ENCODE measurements at places on chromosomes 1 and 21. TPM values are rescaled to one million over a fixed set of nuclear protein-coding genes. Genes with fewer than 3 reads are reported as not detected.

GRCh38 chr1:7905262-7905661 is 35.4 kb downstream of the TNFRSF9 start:
- no peak for DNase-seq

DNA sequence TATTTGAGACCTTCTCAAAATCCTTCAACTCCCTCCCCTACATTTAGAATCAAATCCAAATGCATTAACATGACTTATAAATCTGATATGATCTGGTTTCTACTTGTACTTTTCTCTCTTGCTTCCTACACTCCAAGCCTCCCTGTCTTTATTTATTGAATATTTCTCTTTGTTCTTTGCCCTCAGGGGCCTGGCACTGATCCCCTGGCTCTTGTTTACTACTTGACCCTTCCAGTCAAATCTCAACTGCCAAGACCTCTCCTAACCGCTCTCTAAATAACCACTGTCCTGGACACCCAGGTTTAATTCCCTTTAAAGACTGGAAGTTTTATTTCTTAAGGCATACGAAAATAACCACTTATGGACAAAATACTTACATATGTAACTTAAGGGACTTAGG is 248.9 kb downstream of the CHRM3 start:
- no peak for DNase-seq

DNA sequence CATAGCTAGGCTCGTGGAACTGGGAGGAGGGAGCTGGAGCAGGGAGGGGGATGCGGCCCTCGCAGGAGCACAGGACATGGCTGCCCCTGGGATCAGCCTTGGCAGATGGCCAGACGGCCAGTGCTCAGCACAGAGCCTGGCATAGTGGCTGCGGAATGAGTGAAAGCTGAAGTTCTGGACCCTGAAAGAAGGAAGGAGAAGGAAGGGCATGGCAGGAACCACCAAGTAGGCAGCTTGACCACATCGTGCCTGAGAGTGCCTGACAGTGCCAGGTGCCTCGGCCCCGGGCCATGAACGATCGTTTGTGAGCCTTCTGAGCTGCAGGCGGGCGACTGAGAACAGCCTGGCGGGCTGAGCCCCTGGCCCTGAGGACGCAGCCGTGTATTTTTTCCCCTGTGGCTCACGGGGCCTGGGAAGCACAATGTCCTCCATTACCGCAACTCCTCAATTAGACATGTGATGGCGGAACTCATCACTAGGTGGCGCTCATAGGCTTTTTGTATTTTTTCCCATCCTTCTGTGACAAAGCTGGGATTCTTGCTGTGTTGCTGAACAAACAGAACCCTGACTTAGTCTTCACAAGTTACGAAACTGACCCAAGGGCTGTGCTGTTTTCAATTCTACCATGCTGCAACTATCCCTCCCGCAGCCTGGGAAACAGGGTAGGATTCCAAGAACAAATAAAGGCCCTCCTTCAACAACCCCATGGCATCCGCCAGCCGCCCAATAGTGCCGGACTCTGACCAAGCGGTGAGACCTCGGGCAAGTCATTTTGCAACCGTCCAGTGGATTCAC is 29.9 kb upstream of the TMEM61 start:
- peak; percentile 90 for DNase-seq

The MSH4 gene
- 0.43 TPM for total RNA-seq

Measured in fibroblast of villous mesenchyme (primary cell).